Neural crest cell (in vitro differentiated cells): ENCODE measurements at places on chromosomes 11 and 22. TPM values are rescaled to one million over a fixed set of nuclear protein-coding genes. Genes with fewer than 3 reads are reported as not detected.
A peak's percentile ranks its signal among the peaks of the same experiment; 100 is the strongest.

Gene POLA2
- total RNA-seq, result 63.7 and 66.9 TPM in 2 replicates

Gene PRDX5
- 148 and 168 TPM in 2 replicates for total RNA-seq

Gene RTCB
- 111 and 117 TPM in 2 replicates for total RNA-seq

Gene OR52H1
- total RNA-seq, result not detected in 2 replicates

Gene KDM4D
- total RNA-seq, result 3.1 and 3.2 TPM in 2 replicates

- peaks cover 40% of the 10 kb centered on the region for H3K4me1 ChIP-seq
- no peak overlapping the region for H3K27ac ChIP-seq
- DNase-seq, result no peak
- H3K27me3 ChIP-seq, result no peaks in the 10 kb centered on the region
Measured at GRCh38 chr11:96267001-96267495, 75.9 kb downstream of the MAML2 start.

GRCh38 chr22:27377501-27378295 is 423.9 kb downstream of the MN1 start:
- no peak overlapping the region for H3K27ac ChIP-seq
- H3K36me3 ChIP-seq, result no peaks in the 10 kb centered on the region

GRCh38 chr22:30675436-30675835 is 7.8 kb upstream of the DUSP18 start:
- no peaks in the 10 kb centered on the region for H3K36me3 ChIP-seq
- H3K4me3 ChIP-seq, result no peak overlapping the region
- peaks cover 20% of the 10 kb centered on the region for H3K4me1 ChIP-seq
- H3K27ac ChIP-seq, result no peak overlapping the region

DNA sequence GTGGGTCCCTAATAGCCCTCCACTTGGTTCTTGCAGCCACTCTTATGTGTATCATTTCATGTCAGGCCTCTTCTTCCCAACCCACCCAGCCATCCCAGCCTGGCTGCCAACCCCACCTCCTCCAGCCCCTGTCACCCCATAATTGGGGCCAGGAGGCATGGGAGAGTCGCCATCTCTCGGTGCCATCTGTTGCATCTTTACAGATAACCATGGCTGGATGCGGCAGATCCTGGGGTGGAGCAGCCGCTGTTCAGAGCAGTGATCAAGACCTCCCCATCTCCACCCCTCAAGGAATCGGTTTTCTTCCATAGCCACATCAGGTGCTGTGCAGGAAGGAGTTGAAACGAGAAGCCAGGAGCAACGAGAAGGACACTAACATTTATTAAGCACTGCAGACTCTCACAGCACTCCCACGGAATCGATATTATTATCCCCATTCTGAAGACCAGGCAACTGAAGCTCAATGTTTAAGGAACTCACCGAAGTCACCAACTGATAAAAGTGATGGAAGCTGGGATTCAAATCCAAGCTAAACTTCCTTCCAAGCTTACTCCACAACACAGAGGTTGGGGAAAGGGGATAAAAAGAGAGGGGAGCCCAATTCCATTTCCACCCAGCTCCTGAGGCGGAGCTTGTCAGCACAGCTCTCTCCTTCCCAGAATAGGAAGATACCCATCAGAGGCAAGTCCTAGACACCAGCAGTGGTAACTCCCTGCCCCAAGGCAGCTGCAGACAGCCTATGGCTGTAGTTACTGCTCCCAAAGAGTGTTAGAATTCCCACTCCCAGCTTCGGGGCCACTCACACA is 2.7 kb downstream of the SLC43A1 start:
- no peak overlapping the region for H3K27ac ChIP-seq
- DNase-seq, result no peak
- H3K27me3 ChIP-seq, result peaks cover 60% of the 10 kb centered on the region
- H3K4me3 ChIP-seq, result peak overlapping the region; percentile 86
- H3K4me1 ChIP-seq, result peaks cover 12% of the 10 kb centered on the region
